Endothelial cell of umbilical vein (primary cell): ENCODE measurements at places on chromosomes 6 and 20.

DNA sequence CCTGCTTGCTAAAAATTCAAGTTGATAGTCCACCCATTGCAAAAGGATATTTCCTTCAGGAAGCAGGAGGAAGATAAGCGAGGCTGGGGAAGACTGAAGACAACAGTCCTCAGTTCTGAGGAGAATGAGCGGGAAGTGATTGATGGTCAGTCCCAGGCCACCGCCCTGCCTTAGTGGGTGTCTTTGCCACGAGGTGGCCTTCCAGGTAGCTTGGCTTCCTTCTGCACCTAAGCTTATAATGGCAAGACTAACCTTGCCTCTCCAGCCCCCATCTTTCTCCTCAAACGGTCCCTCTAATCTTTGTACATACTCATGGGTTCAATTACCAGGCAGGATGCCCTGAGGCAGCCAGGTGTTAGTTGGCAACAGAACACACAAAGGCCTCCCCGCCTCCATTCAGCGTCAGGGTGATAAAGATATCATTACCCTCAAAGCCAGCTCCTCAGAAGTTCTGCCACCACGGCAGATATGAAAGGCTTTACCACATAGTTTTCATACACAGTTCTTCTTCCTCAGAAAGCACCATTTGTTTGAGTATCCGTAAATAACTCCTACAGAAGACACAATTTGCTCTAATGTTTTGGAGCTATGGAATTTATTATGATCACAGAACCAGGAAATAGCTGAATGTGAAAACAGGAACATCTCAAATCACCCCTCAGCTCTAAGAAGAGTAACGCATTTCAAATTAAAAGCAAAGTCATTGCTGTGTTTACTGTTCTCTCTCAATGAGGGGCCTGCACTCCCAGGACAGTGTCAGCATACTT is 249.4 kb downstream of the ATXN1 start:
- DNase-seq, result peak; percentile 50

- DNase-seq, result no peak
These were observed 13.1 kb downstream of the ACSS1 start for GRCh38 chr20:25044660-25045342.

DNA sequence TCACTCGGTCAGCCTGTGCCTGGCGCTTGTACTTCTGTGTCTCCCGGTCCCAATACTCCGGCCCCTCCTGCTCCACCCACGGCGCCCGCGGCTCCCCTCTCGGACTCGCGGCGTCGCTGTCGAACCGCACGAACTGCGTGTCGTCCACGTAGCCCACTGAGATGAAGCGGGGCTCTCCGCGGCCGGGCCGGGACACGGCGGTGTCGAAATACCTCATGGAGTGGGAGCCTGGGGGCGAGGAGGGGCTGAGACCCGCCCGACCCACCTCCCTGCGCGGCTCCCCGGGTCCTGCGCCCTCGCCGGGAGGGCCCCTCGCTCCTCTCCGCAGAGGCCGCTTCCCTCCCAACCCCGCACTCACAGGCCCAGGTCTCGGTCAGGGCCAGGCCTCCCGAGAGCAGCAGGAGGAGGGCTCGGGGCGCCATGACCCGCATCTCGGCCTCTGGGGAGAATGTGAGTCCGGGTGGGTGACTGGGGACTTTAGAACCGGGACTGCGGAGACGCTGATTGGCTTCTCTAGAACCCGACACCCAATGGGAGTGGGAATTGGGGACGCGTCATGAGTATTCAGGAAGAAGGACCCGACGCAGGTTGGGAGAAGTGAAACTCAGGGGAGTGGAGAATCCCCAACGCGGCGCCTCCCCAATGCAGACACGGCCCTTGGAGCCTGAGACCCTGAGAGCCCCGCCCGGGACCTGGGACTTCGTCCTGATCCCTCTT is at the start of gene HLA-C:
Gene HLA-C, minus strand, starts transcription at position 452 of the 717 bp plus-strand sequence. Its CDS starts 21 bp downstream, at position 431.
- DNase-seq, result peak; percentile 96

DNA sequence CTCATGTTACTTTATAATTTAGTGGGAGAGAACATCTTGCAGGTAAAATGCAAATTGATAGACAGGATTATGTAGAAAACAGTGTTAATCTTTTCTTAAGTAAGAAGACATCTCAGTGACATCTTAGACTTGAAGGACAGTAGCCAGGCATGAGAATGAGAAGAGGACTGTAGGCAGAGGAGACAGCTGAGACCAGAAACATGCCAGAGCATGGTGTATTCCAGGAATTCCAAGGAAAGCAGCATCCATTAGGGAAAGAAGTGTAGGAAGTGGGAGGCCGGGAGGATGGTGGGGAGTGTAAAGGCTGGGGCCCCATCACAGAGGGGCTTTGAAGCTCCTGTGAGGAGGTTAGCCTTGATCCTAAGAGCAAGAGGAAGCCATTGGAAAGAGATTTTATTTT is 225.6 kb downstream of the ARID1B start:
- no peak for DNase-seq

GRCh38 chr20:43472671-43473380 is 15.1 kb downstream of the SRSF6 start:
- DNase-seq, result no peak

GRCh38 chr6:117263353-117263927 is 1.9 kb upstream of the VGLL2 start:
- DNase-seq, result no peak

DNA sequence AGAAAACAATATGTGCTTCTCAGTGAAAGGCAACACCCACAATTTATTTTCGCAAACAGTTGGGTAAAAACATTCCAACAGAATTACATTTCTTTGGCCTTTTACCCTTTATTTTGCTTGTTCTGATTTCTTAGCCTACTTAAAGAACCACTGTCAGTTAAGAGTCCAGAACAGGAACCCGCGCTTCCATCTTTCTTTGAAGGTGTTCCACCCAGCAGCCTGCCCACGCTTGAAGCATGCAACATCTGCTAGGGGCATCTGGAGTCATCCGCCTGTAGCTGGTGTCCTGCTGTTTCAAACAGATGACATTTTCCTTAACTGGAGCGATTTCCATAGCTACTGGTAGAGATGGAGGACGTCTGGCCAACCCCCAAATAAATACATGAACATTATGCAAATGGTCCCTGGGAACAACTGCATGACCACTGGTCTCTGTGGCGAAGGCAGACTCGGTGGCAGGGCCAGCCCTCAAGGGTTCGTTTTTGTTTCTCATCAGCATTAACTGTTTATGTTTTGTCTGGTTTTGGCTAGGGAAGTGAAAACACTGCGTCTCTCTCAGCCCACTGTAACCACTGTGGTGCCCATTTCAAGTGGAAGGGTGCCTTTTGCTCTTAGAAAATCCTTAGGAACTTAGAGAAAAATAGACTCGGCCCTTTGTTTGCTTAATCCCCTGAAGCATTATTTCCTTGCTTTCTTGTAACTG is 51.6 kb downstream of the LAMA4 start:
- DNase-seq, result peak; percentile 54
